SIG-M5 (cell line): ENCODE measurements at places on chromosomes 5 and 9.

GRCh38 chr9:34382879-34383278 is 6.2 kb upstream of the MYORG start:
- no peak for DNase-seq

DNA sequence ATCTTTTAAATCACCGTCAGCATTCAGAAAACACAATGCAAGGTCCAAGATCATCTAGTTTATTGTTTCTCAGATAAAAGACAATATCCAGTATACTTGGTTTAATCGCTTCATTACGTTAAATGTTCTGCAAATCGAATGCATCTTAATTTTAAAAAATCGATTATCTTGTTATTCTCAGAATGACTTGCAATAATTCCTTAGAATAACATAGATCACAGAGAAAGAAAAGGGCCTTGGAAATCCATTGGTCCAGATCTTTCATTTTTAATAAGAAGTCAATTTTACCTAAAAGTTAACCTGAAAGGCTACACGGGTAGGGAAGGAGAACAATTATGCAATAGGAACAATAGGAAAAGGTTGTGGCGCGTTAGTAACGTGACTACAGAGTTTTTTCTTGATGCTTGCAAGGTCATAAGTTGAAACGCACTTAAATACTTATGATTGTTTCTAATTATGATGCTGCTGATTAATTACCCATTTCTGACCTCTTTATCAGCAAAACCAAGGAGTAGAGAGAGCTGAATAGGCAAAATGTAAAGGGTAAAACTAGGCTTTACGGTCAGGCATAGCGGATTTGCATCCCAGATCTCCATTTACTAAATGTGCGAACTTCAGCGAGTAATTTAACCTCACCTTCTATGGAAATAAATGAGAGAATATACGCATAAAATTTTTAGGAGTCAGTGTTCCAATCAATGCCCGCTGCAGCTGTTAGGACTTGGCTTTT is 769 bp upstream of the LYRM7 start:
- DNase-seq, result no peak

DNA sequence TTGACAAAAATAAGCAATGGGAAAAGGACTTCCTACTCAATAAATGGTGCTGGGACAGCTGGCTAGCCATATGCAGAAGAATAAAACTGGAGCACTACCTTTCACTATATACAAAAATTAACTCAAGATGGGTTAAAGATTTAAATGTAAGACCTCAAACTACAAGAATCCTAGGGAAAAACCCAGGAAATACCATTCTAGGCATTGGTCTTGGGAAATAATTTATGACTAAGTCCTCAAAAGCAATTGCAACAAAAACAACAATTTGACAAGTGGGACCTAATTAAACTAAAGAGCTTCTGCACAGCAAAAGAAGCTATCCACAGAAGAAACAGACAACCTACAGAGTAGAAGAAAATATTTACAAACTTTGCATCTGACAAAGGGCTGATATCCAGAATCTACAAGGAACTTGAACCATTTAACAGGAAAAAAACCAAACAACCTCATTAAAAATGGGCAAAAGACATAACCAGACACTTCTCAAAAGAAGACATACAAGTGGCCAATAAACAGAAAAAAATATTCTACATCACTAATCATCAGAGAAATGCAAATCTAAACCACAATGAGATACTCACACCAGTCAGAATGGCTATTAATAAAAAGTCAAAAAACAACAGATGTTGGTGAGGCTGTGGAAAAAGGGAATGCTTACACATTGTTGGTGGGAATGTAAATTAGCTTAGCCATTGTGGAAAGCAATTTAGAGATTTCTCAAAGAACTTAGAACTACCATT is 75.2 kb upstream of the CPEB4 start:
- DNase-seq, result no peak

DNA sequence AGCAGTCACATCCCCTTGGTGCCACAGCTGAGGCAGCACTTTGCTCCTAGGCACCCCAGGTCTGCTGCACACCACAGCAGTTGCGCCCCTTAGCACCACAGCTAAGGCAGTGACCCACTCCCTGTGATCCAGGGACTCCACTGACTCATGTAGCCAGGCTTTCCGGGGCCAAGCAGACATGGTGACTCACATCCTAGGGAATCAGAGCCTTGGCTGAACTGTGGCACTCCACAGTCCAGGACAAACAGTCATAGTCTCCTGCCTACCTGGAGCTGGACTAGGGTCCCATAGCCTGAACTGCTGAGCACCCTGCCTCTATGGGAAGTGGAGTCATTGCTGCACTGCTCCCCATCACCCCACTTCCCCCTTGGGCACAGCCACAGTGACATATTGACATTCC is 338.7 kb downstream of the NPR3 start:
- DNase-seq, result no peak

- DNase-seq, result no peak
These were observed 70.3 kb upstream of the MAP1B start for GRCh38 chr5:72036951-72037350.

DNA sequence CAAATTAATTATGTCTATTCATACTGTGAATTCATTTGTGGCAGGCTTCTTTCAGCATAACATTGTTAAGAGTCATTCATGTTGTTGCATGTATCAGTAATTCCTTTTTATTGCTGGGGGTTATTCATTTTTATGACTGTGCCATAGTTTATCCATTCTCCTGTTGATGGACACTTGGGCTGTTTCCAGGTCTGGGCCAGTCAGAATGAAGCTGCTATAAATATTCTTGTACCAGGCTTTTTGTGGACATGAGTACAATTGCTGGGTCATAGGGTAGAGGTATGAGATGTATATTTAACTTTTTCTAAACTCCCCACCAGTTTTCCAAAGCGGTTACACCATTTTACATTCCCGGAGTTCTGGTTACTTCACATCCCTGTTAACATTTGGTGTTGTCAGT is 13.6 kb downstream of the PRPF4 start:
- DNase-seq, result no peak

- DNase-seq, result no peak
These were observed 80.6 kb downstream of the MYO10 start for GRCh38 chr5:16855485-16855884.

- peak; percentile 23 for DNase-seq
These were observed 84.7 kb downstream of the PARP8 start for GRCh38 chr5:50751064-50751657.

DNA sequence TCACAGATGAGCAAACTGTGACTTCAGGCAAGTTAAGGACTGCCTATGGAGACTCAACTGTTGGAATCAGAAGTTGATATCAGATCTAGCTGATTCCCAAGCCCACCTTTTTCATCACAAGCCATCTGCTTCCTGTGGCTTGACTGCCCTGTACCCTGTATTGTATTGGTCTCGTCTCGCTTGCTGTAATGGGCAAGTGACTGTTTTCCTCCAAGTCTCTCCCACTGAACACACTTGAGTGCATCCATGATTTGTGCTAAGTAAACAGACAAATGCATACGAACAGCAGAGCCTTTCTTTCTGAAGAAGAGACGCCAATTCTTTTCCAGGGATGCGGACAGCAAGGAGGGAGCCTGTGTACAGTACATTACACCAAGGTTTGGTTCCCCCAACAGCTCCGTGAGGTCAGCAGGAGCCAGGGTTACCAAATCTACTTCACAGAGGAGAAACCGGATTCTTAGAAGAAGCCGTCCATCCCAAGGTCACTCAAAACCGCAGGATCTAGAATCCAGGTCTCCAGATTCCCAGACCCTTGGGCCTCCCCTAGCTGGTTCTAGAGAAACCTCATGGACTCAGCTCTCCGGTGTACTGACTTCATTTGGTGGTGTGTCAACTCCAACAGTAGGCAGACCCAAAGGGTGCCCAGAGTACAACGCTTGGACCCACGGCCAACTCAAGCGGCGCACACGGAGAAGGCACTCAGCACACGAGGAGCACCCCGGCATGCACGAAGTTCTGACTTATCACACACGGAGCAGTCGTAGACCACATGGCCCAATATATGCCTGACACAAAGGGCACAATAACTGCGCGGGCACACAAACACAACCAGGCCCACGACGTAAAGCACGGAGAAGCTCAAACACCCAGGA is 1.1 kb downstream of the BAG1 start:
- DNase-seq, result no peak

GRCh38 chr5:140795259-140795641 is 598 bp downstream of the PCDHA2 start:
- DNase-seq, result no peak

GRCh38 chr5:74042559-74042958 is 416.6 kb downstream of the ARHGEF28 start:
- DNase-seq, result no peak
